ENCODE measurements at places on chromosomes 2 and 18.

DNA sequence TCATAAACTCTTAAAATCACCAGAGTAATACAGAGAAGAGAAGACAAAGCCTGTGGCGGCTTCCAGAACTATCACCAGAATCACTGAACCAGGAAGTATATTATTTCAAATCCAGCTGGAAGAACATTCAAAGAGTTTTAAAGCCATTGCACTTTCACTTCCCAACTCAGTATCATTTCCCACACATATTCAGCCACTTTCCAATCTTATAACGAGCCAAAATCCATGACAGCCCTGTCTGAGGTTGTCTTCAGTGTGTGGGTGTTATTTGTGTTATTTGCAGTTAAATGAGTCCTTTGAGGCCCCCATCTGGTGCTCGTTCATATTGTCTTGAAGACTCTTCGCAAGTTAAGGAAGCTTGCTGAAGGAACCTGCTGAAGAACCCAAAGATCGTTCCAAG, 559.9 kb downstream of the TSN start:
- no peak for DNase-seq

DNA sequence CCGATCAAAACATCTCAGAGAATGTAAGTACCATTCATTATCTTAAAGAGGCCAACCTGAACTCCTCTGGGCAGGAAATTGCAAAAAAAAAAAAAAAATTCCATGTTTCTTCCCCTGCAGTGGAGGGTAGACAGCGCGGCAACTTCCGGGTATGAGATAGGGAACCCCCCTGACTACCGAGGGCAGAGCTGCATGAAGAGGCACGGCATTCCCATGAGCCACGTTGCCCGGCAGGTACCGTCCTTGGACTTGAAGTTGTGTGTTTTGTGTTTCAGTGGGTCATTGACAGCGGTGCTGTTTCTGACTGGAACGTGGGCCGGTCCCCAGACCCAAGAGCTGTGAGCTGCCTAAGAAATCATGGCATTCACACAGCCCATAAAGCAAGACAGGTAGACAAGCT, 7.2 kb downstream of the ACP1 start:
- no peak for DNase-seq

GRCh38 chr2:36663851-36664695, 32.4 kb upstream of the VIT start:
- peak; percentile 59 for DNase-seq

- DNase-seq = no peak
Observed at GRCh38 chr2:197247083-197247482, 63.5 kb downstream of the ANKRD44 start.

- DNase-seq = no peak
Observed at GRCh38 chr18:25516747-25517498, 165.0 kb upstream of the ZNF521 start.

- peak; percentile 40 for DNase-seq
Observed at GRCh38 chr18:74116633-74117554, 30.7 kb downstream of the FBXO15 start.

Data from H7 (cell line).